NCI-H446 (cell line): ENCODE measurements at places on chromosomes 6 and 20.

GRCh38 chr6:28696167-28696566 lies 170.5 kb downstream of the GPX5 start:
- DNase-seq = no peak

- no peak for DNase-seq
These were observed 272.1 kb downstream of the ZFAND3 start for GRCh38 chr6:38091613-38092012.

DNA sequence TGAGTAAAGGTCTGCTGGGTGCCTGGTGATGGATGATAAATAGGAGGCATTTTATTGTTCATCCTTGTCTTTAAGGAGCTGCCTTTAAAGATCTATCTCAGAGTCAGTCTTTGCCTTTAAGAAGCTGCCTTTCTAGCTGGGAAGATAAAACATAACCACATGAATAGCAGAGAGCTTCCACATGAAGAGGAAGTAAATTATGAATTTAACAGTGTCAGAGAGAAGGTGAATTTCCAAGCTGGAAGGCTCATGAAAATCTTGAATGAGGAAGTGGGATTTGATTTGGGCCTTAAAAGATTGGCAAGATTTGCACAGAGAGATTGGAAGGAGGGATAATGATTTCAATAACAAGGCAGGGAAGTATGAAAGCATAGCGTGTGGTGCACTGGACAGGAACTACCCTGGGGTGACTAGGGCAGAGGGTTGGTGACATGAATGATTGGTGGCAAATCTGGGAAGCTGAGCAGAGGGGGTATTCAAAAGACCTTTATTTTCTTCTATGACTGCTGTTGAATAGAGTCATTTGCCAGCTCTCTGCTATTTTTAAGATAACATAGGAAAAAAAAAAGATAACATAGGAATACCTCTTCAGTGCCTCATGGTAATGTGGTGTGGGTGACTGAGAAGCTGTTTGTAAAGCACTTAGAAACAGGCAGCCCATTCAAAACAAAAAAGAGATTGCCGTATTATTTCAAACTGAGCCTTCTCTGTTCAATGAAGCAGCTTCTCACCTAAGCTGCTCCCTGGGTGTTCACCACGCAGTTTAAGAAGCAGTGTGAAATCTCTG lies 591.6 kb downstream of the PKHD1 start:
- no peak for DNase-seq

GRCh38 chr6:38404355-38404754 lies 235.4 kb downstream of the BTBD9 start:
- DNase-seq = peak; percentile 21

DNA sequence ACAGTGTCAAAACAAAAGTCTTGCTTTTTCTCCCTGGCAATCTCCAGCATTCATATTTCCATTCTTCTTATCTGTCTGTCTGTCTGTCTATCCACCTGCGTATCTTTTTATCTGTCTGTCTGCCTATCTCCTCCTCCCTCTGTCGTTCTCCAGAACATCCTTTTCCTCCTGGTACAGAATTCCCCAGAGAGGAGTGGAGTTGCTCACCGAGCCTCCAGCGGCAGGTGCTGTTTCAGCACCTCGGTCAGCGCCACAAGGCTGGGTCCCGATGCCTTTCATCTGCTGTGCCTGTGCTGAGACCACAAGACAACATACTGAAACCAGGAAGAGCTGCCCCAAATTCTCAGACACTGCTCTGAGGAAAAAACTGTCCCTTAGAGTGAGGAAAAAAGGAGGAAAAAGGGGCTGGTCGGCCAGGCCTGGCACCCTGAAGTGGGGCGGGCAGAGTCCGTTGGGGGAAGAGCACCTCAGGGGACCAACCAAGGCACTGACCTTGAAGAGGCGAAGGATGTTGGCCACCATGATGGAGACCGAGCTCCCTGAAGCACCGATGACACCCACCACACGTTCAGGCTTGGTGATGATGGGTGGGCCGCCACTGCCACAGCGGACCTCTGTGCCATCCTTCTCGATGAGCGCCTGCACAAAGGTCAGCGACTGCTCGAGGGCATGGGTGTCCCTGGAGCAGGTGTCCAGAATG lies 13.3 kb downstream of the GRM4 start:
- DNase-seq = no peak

GRCh38 chr20:39862470-39862891 lies 826.6 kb downstream of the MAFB start:
- no peak for DNase-seq

DNA sequence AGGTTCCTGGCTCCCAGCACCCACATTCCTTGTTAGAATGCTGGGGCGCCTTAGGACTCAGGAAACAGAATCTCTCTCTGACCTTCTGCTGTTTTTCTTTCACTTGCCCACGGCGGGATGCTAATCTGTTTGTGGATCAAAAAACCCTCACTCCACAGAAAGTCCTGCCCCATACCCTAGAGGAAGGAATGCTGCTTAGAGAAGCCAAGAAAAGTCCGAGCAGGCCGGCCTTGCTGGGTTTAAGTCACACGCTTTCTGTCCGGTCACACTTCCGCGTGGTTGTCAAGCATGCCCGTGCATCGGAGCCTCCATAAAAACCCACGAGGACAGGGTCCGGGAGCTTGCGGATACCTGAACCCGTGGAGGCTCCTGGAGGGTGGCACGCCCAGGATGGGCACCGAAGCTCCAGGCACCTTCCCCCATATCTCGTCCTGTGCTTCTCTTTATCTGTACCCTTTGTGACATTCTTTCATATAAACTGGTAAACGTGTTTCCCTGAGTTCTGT lies 223.1 kb downstream of the NRN1 start:
- DNase-seq = no peak
